ENCODE measurements at places on chromosomes 6 and 20. TPM values are rescaled to one million over a fixed set of nuclear protein-coding genes. Genes with fewer than 3 reads are reported as not detected.

LPA gene
- polyA plus RNA-seq: 0.28 TPM

HDGFL1 gene
- polyA plus RNA-seq: not detected

DNA sequence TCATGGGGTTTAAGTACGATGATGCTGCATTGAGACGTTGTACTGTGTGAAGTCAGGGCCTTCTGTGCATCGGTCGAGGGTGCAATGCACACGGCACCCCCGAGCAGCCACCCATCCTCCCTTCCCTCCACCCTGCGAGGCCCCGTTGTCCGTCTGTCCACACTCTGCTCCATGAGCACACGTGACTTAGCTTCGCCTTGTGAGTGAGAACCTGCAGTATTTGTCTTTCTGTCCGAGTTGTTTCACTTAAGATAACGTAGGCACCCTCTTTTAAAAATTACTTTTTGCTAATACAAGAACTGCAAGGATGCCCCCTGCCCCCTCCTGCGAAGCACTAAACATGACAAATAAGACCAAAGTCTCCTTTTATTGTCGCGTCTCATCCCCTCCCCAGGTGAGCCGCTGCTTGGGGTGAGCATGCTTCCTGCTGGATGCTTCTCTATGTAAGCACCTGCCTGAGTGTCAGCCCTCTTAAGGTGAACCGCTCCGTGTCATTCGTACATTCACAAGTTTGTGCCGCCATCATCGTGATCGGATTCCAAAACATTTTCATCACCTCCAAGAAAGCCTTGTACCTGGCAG lies 3.6 kb upstream of the RBBP8NL start:
- DNase-seq: no peak

BCAS1 gene
- 3.3 TPM for polyA plus RNA-seq

GRCh38 chr6:163940705-163941623 lies 526.4 kb downstream of the QKI start:
- DNase-seq: no peak

OVOL2 gene
- 1.1 TPM for polyA plus RNA-seq

PDE10A gene
- 19.0 TPM for polyA plus RNA-seq

DNA sequence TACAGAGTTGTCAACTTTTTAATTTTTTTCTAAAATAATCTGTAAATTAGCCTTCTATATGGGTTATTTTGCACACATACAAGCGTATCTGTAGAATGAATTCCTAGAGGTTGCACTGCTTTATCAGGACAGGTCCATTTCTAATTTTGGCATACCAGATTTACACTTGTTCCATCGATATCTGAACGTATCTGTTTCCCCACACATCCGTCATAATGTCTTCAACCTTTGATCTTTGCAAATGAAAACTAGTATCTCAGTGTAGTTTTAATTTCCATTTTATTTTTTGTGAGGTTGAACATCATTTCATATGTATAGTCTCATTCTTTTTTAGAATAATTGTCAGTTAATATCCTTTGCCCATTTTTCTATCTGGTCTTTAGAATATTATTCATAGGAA lies 22.7 kb downstream of the SENP6 start:
- DNase-seq: no peak

SLC13A3 gene
- polyA plus RNA-seq: 17.6 TPM

GPLD1 gene
- 3.0 TPM for polyA plus RNA-seq

DNA sequence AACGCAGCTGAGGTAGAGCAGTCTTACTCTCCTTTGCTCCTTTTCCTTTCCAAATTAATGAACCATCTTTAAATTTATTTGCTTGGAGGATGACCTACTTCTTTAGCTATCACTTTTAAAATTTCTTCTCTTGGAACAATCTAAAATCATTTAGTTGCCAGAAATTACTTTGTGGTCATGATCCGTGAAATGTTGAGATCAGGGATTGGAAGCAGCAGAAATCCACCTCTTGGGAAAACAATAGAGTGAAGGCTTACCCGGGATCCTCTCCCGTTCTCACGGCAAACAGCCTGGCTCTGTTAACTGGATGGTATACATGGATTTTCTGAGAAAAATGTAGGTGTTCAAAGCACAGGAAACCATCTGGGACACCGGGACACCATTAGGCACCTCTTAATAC lies 7.7 kb downstream of the AKAP12 start:
- no peak for DNase-seq

GRCh38 chr20:41534842-41535241 lies 83.3 kb downstream of the CHD6 start:
- DNase-seq: no peak

RAET1L gene
- polyA plus RNA-seq: not detected

VSTM2L gene
- 1.3 TPM for polyA plus RNA-seq

GRCh38 chr20:34705397-34706301 lies 1.5 kb downstream of the TP53INP2 start:
- DNase-seq: no peak

- no peak for DNase-seq
These were observed 71.8 kb upstream of the PHACTR2 start for GRCh38 chr6:143605906-143606521.

- no peak for DNase-seq
These were observed 20.5 kb upstream of the IP6K3 start for GRCh38 chr6:33766921-33767907.

DNA sequence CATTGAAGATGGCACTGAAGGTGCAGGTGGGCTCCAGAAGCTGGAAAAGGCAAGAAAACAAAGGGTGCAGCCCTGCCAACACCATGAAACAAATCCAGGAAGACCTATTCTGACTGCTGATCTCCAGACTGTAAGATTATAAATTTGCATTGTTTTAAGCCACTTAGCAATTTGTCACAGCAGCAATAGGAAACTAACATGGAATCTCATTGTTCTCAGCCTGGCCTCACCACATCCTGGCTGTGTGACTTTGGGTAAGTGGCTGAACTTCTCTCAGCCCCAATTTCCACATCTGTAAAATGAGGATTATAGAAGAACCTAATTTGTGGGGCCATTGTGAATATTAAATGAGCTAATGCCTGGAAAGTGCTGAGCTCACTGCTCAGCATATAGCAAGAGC lies 160.4 kb upstream of the MAFB start:
- DNase-seq: no peak

GSTA3 gene
- 0.51 TPM for polyA plus RNA-seq

MYB gene
- polyA plus RNA-seq: 3.9 TPM

ANKRD66 gene
- not detected for polyA plus RNA-seq

DNA sequence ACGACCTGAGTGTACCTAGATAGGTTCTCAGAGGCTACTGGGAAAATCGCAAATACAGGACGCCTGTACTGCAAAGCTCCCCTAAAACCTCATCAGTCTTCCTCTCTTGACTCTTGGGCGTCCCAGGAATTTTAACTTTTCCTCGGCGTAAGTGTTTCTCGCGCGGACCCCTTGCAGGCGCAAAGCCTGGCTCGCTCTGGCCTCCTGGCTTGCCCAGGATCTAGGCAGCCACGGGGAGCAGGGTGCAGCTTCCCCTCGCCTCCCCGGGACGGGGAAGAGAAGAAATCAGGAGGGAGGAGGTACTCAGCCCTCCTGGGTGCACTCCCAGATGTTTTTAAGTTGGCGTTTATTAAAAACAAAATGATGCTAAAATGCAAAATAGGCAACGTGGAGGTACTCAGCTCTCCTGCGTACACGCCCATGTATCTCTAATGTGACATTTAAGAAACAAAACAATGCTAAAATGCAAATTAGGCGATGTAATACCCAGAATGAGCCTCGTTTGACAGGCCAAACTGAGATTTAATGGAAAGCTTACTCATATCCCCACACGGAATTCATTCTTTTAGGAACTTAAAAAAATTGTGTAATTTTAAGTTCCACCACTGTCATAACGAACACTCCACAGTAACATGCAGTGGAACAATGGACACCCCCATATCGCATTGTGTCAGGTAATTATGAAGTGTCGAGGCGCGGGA lies 1.6 kb upstream of the SOBP start:
- DNase-seq: no peak

- DNase-seq: no peak
These were observed 191.4 kb downstream of the TENT5A start for GRCh38 chr6:81561071-81561564.

DNA sequence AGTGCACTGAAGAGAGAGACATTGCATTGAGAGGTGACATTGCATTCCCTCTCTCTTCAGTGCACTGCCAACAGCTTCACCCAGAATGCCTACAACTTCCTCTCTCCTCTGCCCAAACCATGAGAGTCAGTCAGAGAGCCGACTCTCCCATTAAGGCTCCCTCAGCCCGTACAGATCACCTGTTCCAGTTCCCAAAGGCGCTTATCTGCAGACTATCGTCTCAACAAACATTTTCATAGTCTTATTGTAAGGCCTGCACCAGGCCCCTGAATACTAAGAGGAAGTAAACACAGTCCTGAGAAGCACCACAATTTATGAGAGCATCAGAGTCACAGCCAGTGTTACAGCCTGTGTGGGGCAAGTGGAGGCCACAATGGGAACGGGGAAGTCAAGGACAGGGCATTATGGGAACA lies 53.7 kb downstream of the GFOD1 start:
- DNase-seq: no peak

OR2H1 gene
- not detected for polyA plus RNA-seq

PRL gene
- polyA plus RNA-seq: not detected

- no peak for DNase-seq
These were observed 23.0 kb downstream of the CEP57L1 start for GRCh38 chr6:109118337-109118736.

GRCh38 chr6:82955841-82956240 lies 109.8 kb downstream of the UBE3D start:
- no peak for DNase-seq

- no peak for DNase-seq
These were observed 6.7 kb upstream of the C2 start for GRCh38 chr6:31920811-31921210.

PACRG gene
- 14.0 TPM for polyA plus RNA-seq

MYLK2 gene
- polyA plus RNA-seq: 0.57 TPM

DNA sequence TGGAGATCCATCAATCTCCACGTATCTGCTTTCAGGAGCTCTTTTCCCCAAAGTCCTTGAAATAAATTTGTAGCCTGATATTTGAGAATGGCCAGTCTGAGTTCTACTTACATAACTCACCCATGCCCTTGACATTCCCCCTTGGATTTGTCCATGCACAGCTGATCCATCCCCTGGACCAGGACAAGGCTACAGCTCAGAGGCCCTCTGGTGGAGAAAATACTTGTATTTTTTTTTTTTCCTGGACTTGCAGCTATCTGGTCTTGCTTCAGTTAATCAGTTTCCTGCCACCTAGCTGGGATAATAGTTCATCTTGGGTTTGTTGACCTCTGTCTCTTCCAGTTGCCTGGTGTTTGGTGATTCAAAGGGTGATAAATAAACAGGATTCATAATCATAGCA lies 467.6 kb downstream of the DHX35 start:
- DNase-seq: no peak

DNA sequence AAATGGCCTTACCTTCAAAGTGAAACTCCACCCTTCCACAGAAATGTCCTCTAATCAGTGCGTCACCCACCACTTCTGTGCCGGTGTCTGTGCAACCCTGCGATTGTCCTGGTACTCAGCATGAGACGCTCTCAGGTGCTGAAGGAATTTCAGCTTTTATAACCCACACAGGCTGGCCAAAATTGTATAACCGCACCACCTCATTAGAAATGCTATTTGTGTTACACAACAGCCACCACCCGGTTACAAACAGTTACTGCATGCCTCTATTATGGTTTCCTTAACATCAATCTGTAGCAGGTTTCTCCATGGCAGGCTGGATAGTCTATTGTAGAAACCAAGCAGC lies 51.5 kb downstream of the SLC23A2 start:
- DNase-seq: no peak

MTO1 gene
- 28.9 TPM for polyA plus RNA-seq

DNA sequence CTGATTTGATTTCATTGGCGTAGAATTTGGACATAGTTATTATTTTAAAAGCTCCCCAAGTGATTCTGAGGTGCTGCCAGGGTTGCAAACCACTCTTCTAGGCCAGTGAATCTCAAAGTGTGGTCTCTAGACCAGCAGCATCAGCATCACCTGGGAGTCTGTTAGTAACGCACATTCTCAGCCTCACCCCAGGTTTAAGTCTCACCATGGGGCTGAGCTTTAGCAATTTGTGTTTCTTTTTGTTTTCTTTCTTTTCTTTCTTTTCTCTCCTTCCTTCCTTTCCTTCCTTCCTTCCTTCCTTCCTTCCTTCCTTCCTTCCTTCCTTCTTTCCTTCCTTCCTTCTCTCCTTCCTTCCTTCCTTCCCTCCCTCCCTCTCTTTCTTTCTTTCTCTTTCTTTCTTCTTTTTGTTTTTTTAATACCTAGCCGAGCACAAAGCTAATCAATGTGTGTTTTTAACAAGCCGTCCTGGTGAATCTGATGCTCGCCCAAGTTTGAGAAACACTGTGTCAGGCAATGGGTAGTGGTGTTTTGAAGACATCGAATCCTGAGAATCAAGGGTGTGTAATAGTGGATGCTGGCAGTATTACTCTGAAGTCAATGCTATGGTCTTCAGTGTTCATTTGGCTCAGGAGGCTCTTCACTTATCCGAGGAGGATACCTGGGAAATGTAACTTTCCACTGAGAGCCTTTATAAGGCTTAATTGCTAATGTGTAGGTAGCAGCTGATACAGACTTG lies 104.9 kb downstream of the SLX4IP start:
- DNase-seq: no peak

DNA sequence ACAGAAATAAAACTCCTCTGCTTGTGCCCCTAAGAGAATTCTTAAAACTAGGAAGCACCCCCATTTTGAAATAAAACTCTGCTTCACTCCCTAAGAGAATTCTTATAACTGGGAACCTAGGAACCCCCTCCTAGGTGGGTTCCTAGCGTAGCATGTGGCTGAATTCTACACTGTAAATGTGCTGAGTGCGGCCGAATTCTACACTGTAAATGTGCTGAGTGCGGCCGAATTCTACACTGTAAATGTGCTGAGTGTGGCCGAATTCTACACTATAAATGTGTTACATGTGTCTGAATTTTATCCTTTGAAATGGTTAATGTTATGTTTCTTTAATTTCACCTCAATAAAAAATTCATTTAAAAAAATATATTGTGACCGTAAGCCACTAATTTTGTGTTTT lies 79.3 kb downstream of the PSMB1 start:
- DNase-seq: no peak

COL9A3 gene
- 19.5 TPM for polyA plus RNA-seq

PHACTR1 gene
- polyA plus RNA-seq: 12.4 TPM
